Activated naive CD4-positive, alpha-beta T cell (primary cell): ENCODE measurements at places on chromosomes 2 and 18.

DNA sequence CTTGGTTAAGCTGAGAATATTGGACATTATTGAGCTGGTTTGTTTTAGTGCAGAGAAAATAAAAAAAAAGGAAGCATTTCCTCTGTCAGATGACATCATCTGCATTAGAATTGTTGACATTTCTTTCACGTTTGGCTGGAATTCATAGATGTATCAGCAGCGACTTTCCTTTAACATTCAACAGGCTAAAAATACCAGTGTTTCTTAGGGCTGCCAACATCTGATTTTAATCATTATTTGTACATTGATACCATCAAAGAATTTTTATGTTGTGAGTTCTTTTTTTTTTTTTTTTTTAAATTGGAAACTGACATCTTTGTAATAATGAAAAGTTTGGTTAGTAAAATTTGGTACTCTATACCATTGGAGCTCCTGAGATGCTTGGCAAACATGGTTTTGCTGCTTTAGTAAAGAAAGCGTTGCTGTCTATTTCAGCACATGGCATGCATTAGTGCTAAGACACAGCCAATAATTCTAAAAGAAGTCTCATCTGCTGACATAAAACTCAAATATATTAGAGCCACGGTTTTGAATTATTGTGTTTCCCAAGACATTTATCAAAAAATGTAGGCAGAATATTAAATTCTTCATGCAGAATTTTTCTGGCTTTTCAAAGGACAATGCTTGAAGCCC, 33.6 kb downstream of the GTF2A1L start:
- DNase-seq: no peak

GRCh38 chr2:28676152-28676835, 75.3 kb upstream of the PPP1CB start:
- DNase-seq: no peak

DNA sequence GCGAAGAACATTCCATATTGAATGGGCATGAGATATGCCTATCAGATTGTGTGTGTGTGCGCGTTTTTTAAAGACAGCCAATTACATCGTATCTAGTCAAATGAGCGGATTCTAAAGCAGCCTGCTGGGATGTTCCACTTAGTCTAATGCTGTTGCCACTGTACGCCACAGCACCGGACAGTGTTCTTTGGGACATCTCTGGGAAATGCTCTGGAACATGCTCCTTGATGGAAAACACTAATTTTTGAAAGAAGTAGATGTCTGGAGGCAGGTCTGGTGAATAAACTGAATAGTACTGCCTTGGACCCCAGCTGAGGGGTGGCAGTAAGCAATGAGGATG, 3.6 kb upstream of the TMEM150A start:
- DNase-seq: no peak

- DNase-seq: no peak
Observed at GRCh38 chr2:67846370-67847070, 216.3 kb downstream of the C1D start.

DNA sequence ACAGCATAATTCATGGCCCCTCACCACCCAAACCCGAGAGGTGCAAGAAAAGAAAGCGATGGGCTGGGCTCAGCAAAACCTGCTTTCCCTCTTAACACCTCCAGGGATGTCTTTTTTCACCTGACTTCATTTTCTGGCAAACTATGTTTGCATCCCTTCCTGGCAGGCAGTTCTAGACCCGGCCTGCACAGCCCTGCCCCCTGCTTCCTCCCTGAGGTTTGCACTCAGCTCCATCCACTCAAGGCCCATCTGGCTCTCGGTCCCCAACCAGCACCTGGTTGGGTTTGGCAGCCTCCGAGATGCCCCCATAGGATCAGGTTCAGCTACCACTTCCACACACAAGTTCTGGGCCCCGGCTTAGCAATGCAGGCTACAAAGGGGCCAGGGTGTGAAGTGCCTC, 185.7 kb downstream of the SMAD7 start:
- no peak for DNase-seq

DNA sequence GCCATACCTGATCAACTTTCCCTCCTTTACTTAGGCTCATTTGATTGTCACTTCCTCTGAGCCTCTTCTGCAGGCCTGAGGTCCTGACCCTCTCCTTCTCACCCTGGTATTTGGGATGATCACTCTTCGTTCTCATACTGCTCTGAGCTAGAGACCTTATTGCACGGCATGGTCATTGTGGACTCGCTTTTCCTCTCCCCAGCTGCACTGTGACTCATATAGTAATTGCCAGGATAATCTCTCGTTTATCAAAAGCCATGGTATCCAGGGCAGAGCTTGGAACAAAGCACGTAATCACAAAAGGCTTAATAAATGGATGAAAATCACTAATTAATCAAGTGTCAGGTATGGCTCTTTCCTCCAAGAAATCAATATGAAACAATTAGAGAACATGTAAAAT, 40.9 kb upstream of the TRIB2 start:
- DNase-seq: no peak

- DNase-seq: no peak
Observed at GRCh38 chr18:12946549-12947284, 1.1 kb upstream of the SEH1L start.

DNA sequence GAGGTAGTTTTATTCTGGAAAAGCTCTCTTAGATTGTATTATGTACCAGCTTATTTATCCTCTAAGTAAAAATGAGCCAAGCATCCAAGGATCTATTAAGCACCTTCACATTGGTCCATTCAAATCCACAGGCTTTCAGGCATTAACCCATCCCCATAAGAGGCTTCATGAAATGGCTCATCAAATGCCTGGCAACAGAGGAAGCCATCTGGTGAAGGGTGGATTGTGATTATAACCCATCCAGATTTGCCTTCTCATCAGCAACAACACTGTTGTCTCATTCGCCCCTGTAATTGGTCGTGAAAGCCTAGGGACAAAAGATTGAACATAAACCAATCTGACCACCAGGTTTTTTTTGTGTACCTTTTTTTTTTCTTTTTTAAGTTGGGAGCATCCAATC, 134.3 kb upstream of the TACR1 start:
- DNase-seq: no peak

GRCh38 chr2:17620280-17620679, 79.8 kb downstream of the VSNL1 start:
- no peak for DNase-seq

DNA sequence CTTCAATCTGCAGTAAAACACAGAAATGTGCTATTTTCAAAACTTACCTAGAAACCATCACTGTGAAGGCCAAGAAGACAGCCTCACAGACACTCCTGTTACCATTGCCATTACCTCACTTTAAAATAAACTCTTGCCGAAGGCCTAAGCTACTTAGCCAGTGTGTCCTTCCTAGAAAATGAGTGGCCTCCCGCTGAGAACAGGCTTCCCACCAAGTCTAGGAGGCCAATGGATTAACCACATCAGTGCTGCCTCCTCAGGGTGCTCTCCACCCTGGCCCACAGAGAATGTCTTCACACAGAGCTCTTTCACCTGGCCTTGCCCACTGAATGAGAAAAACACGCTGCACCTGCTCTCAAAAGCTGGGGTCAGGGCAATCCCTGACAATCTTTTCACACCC, 47.5 kb downstream of the L3MBTL4 start:
- DNase-seq: no peak

DNA sequence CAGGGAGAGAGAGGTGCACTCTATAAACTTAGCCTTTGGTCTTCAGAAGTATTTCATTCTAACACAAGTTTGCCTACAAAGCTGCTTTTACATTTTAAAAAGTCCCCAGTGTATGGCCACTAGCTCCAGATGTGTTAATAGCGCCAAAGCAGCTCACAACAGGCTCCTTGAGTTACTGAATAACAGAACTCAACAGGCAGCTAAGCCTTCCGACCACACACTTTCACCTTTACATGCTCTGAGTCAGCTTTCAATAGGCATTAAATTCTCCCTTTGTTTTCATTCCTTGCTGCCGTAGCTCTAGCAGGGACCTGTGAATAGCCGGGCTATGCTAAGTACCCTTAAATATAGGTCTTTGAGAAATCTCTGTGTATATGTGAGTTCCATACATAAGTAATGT, 262.8 kb upstream of the PARD3B start:
- DNase-seq: no peak

- DNase-seq: no peak
Observed at GRCh38 chr2:23492337-23492675, 107.3 kb downstream of the KLHL29 start.

- no peak for DNase-seq
Observed at GRCh38 chr2:58434692-58435091, 193.6 kb upstream of the FANCL start.
